ENCODE measurements at places on chromosomes 3 and 15. TPM values are rescaled to one million over a fixed set of nuclear protein-coding genes. Genes with fewer than 3 reads are reported as not detected.

The VPS8 gene
- total RNA-seq, result 55.0 TPM

The KLF15 gene
- 53.8 TPM for total RNA-seq

The ACVR2B gene
- 2.7 TPM for total RNA-seq

The CGNL1 gene
- 2.4 TPM for total RNA-seq

The CYP1A2 gene
- total RNA-seq, result not detected

The ITPKA gene
- total RNA-seq, result 0.16 TPM

The LTK gene
- 0.77 TPM for total RNA-seq

The DUOX1 gene
- 2.5 TPM for total RNA-seq

The GLDN gene
- total RNA-seq, result 194 TPM

DNA sequence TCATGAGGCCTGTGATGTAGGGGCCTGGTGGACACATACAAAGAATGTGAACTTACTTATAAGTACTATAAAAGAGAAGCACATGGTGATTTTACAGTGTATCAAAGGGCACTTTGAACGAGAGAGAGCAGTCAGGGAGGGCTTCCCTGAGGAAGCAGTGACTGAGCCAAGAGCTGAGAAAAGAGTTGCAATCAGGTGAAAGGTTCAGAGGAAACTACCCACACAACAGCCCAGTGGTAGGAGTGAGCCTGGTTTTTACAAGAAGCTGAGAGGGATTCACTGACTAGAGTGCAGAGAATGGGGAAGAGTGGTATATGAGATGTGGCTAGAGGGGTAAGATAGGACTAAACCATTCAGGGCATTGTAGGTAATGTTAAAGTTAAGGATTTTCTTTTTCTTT, 57.1 kb downstream of the CALML4 start:
- DNase-seq, result no peak

GRCh38 chr3:147574621-147575020, 165.5 kb downstream of the ZIC1 start:
- DNase-seq, result no peak

DNA sequence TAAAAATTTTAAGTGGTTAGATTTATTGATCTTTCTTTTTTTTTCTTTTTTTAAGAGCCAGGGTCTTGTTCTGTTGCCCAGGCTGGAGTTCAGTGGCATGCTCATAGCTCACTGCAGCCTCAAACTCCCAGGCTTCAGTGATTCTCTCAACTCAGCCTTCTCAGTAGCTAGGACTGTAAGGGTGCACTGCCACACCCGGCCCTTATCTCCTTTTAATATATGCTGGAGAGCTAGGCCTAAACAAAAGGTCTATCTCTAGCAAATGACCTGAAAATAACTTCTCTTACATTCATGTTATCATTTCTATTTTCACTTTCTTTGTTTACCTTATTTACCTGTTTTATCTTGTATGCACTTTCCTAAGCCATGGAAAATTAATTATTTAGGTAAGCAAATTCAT, 35.2 kb upstream of the MELTF start:
- no peak for DNase-seq

Data from mesenteric fat pad (tissue), 1 donor.